ENCODE measurements at places on chromosomes 3 and 15.

- no peak for DNase-seq
These were observed 41.7 kb downstream of the SNX4 start for GRCh38 chr3:125478326-125478725.

GRCh38 chr15:85754989-85755388, 39.7 kb downstream of the KLHL25 start:
- DNase-seq, result no peak

DNA sequence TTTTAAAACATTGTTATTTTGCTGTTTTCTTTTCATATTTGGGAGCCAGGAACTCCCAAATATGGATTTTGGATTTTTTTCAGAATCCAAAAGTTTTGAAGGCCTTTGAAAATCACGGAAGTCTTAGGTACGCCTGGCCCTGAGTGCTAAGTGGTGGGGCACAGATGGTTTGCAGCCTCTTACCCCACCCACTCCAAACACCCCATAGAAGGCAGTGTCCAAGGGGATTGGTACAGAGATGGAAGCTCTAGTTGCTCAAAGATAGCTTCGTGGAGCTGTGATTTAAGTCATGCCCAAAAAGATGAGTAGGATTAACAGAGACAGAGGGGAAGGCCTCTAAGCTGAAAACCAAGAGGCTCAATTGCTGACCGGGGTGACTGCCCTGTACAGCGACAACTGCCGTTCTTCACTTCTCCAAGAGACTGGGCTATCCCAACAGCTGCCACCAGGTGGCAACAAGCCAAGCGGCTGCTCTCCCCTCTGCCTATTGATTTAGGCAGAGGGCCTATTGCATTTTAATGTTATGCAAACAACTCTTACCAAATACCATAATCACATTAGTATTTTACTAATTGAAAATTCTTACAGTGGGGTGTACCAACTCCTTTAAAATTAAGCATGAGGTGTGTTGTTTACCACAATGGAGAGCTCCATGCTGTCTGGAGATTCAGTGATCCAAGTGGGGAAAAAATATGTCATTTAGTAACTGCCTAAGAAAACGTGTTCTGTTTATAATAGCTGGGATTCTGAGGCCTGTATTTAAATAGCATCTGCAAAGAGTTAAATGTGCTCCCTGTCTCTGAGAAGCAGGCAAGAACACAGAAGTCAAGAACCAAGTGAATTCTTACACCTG, 64.0 kb upstream of the C15orf61 start:
- peak; percentile 91 for DNase-seq

DNA sequence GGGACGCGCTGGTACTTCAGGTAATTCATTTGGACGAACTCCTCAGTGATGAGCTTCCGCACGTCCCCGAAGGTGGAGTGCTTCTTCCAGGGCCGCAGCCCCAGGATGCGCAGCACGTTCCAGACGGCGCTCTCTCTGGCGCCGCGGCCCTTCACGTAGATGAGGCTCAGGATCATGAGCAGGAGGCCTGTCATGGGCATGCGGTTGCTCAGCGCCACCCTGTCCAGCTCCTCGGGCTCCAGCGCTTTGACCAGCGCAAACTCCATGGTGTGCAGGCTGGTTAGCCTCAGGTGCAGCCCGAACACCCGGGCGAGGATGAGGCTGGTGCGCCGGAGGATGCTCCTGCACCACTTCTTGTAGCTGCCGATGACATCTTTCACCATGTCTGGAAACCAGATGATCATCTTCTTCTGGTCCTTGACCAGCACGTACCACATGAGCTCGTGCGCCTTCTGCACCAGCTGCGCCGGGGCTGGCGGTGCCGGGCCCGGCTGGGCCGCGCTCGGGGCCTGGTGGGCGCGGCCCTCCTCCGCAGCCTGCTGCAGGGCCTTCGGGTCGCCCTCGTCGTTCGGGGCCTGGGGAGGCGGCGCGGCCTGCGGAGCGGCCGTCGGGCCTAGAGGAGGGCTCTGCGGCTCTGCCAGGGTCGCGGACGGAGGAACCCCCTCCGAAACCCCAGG, 501 bp downstream of the NDN start:
- DNase-seq, result no peak

GRCh38 chr3:15660055-15660935, 58.8 kb downstream of the BTD start:
- DNase-seq, result no peak

GRCh38 chr3:168405288-168405687, 309.6 kb upstream of the GOLIM4 start:
- DNase-seq, result no peak

DNA sequence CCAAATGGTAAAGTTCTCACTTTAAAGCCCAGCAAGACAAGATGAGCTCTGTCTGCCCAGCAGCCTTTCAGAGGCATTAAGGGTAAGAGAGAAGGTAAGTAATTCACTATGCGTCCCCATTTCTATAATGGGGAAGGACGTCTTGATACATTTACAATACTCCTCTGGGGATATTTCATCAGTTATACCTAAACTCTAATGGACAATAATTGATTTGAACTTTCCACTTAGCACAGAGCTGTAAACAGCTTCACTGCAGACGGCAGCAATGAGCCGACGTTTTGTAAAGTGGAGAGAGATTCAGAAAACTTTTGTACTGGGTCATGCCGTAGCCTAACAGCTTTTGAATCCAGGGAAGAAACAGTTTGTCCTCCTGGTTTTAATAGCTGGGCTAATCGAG, 127.4 kb downstream of the TIGIT start:
- no peak for DNase-seq

DNA sequence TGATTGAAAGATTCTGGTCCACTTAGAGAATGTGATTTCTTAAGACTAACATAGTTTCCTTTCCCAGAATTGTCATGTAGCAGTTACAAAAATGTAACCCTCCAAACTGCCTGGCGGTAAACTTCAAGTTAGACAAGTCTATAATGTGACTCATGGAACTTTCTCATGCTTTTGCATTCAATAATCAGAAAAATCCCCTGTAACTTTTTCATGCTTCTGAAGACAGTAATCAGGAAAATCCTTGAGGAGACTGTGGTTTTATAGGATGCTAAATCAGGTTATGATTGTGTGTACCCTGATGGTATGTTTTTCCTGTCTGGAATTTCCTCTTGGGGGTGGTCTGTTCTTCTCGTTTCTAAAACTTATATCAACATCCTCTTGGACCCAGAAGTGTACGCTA, 74.0 kb upstream of the RARB start:
- DNase-seq, result no peak

DNA sequence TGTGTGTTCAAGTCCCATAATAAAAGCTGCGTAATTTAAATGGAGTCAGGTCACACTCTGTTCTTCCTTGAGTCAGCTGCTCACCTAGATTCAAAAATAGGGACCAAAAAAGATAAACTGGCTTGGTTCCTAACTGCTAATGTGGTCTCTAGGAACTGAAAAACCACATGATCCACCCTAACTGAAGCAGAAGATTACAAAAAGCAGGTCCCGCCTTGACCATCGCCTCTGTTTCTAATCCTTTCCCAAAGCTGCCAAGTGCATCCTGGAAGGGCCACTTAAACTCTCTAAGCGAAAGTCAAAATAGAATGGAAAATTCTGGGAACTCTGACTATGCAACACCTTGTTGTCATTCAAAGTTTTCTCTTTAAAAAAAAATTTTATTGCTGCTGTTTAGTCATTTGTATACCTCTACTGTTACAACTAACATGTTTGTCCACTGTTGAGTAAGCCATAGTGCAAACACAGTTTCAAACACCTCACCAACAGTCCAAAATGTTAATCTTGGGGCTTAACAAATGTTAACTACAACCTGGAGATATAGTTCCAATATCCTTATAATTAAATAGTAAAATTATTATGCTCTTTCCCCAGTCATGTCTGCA, 88.9 kb upstream of the THBS1 start:
- no peak for DNase-seq

DNA sequence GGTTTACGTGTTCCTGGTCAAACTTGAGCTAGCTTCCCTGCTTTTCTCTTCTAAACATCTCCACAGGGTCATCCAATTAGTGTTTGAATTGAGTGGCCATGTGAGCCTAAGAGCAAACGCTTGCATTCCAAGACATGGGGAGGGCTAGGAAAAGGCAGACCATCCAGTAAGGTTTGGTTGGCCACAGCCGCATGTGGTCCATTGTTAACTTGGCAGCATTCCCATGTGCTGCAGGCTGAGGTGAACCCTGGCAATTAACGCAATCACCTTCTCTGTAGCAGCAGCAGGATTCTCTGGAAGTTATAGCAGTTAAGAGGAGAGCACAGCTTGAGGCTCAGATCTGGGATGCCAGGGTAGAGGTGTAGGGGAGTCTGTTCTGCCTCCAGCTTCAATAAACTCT, 502.2 kb upstream of the LMCD1 start:
- no peak for DNase-seq

DNA sequence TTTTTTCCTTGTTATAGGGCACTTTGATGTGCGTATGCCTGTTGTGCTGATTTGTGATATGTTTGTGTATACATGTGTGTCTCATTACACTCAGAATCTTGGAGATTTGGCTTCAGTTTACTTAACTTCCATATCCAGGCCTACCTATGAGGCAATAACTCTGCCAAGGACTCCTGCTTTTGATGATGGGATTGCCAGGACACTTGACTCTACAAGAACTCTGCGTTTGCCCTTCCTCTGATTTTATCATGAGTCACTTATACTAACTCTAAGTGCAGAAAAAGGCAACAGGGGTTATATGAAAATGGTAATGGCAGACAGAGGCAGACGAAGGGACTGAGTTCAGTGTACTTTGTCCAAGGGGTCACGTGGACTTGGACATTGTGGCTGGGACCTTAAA, 33.6 kb downstream of the MCTP2 start:
- DNase-seq, result no peak

DNA sequence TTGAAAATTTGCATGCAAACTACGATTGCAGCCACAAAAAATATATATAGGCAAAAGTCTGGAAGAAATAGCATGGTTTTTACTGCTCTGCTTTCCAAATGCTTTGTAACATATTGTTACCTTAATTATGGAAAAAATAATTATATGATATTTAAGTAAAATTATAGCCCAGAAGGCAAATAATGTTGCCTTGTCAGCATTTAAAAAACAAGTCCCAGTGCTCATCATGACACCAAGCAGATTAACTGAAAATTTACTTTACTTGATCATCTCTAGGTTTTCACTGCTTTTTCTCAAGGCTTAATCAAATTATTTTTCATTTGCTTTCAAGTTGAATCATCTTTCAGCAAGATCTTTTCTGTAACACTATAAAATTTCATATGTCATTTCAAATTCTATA, 262.9 kb downstream of the ZMAT3 start:
- no peak for DNase-seq

DNA sequence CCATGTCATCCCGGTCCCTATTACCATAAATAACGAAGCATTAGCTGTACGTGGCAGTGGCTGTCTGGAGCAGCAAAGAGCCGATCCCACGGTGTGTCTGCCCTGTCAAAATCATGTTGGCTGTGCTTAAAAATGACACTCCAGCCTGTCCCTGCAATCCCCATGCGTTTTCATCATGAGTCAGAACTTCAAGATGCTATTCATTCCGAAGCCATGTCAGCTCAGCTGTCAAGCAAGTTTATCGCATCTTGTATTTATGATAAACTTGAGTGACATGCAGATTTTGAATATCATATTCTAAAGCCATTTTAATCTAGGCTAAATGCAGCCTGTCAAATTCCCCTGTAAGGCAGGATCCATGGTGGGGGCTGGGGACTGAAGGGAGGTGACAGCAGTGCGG, 152.4 kb downstream of the TJP1 start:
- no peak for DNase-seq

DNA sequence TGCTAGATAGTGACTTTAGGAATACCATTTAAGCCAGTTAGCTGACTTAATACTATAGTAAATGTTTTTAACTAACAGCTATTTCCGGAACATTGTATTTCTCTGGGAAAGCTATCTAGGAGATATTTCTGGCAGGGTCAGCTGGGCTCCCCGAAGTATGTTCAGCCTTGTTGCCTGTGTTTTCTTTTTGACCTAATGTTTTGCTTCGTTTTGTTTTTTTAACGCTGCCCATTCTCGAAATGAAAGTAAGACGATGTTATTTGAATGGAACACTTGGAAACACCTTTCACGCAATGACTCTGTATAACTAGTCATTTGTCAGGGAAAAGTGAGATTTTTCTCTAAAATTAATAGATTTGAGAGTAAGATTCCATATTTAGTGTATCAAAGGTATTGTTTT, 702.9 kb upstream of the NAALADL2 start:
- no peak for DNase-seq

GRCh38 chr3:33717616-33717865, 513 bp downstream of the CLASP2 start:
- DNase-seq, result peak; percentile 60

- DNase-seq, result no peak
These were observed 27.3 kb downstream of the ZNF710 start for GRCh38 chr15:90028376-90028944.

GRCh38 chr3:12705374-12705926, 41.5 kb upstream of the RAF1 start:
- no peak for DNase-seq

- DNase-seq, result no peak
These were observed 167.3 kb downstream of the NECTIN3 start for GRCh38 chr3:111238885-111239284.

DNA sequence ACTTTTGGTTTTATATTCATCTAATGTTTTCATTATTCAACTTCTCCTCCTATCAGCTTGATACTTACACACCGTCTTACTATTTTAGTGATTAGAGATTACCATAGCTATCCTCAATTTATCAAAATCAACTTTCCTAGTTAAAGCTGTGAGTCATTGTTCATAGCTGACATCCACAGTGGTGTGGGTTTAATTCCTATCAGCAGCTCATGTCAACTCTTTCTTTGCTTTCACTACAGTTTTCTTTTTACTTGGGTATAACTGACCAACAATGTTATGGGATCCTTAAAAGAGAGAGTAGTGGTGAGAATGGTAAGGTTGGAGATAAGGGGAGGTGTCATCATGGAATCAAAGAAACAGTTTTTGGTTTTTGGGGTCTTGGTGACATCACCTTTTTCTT, 112.7 kb downstream of the NFKBIZ start:
- DNase-seq, result no peak

DNA sequence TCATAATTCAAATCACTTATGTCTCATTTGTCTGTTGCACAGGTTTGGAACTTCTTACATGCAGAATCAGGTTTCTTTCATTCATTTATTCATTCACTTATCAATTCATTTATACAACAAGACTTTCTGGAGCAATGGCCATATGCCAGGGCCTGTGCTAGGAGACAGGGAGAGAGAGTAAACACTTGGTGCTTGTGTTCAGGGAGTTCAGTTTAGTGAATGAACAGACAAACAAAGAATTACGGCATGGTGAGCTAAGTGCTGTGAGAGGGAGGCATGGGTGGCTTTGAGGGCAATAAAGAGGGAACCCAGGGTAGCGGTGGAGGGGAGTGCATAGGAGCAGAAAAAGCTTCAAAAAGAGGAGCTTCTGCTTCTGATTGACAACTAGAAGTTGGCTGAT, 8.5 kb upstream of the IREB2 start:
- DNase-seq, result no peak
